ENCODE measurements at places on chromosomes 11 and 22.

GRCh38 chr11:86486261-86487030 lies 111.8 kb downstream of the CCDC81 start:
- no peak for DNase-seq

- DNase-seq, result no peak
Observed at GRCh38 chr11:13920756-13921155, 41.8 kb upstream of the SPON1 start.

DNA sequence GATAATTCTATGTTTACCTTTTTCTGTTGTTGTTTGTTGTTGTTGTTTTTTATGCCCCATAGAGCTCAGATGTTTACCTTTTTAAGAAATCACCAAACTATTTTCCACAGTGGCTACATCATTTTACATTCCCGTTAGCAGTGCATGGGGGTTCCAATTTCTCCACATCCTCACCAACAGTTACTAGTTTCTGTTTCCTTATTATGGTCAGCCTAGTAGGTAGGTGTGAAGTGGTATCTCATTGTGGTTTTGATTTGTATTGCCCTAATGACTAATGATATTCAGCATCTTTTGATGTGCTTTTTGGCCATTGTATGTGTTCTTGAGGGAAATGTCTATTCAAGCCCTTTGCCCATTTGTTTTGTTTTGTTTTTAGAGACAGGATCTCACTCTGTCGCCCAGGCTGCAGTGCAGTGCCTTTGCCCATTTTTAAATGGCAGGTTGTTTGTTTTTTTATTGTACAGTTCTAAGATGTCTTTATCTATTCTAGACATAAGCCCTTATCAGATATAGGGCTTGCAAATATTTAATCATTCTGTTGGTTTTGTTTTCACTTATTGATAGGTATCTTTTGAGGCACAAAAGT lies 27.5 kb downstream of the CHEK2 start:
- no peak for DNase-seq

- no peak for DNase-seq
Observed at GRCh38 chr11:84847842-84848241, 779.3 kb downstream of the DLG2 start.

DNA sequence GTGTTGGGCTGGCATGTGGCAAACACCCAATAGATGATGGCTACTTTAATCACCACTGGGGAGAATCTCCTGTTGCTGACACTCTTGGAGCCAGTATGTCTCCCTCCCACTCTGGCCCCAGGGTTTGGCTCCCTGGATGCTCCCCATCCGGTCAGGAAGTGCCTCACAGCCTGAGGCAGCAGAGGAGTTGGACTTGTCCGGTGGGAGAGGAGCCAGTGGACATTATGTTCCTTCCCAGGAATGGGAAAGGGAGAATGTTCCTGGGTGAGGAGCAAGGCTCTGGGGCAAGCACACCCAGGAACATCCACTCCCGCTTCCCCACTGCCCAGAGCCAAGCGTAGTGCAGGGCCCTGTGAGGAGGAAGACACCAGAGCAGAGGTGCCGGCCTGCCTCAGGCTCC lies 84.6 kb upstream of the NAV2 start:
- DNase-seq, result no peak

Data from caudate nucleus (tissue), 63 donors.